ENCODE measurements at places on chromosomes 6 and 20. TPM values are rescaled to one million over a fixed set of nuclear protein-coding genes. Genes with fewer than 3 reads are reported as not detected.

DNA sequence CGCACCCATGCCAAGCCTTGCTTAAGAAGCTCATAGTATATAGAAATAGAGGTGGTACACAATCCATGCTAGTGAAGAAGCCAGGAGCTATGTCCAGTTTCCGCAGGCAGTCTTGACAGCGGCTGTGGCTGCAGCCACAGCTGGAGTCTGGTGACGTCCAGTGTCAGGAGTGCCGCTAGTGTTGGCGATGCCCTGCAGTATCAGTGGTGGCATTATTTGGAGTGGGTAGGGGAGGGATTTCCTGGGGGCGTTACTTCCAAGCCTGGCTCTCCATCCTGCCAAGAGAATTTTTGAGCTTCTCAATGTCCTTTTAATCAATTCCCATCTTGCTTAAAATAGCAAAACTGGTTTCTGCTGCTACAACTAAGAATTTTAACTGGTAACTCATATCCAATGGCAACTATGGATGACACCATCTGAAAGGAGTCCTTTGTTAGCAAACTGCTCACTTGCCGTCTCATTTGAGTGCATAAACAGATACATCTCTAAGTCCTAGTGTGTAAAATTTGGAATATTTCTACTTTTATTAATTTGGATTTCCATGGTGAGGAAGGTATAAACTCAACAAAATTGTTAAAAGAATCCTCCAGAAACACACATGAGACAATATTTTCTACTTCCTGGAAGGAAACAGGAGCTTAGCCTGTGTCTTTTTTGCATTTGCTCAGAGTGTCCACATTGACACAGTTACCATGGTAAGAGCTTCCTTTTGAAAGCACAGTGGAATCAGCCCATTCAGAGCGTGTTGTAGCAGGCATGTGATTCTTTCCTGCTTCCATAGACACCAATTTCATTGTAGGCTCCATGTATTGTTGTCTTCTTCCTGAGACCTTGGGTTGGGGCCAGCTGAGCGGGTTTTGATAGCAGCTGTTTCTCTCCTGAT is 44.6 kb upstream of the PXDC1 start:
- no peaks in the 10 kb centered on the region for H3K4me1 ChIP-seq
- DNase-seq: no peak

- DNase-seq: no peak
- no peak overlapping the region for H3K27ac ChIP-seq
- H3K4me1 ChIP-seq: no peaks in the 10 kb centered on the region
- no peak overlapping the region for H3K4me3 ChIP-seq
- no peaks in the 10 kb centered on the region for H3K27me3 ChIP-seq
These were observed 88.9 kb upstream of the SNAP25 start for GRCh38 chr20:10129749-10130148.

- DNase-seq: no peak
These were observed 7.9 kb upstream of the EEF1E1 start for GRCh38 chr6:8110117-8110721.

- H3K27ac ChIP-seq: no peak overlapping the region
- H3K4me1 ChIP-seq: no peaks in the 10 kb centered on the region
- no peak for DNase-seq
- no peak overlapping the region for H3K4me3 ChIP-seq
These were observed 391.9 kb downstream of the FRK start for GRCh38 chr6:115668781-115669180.

DNA sequence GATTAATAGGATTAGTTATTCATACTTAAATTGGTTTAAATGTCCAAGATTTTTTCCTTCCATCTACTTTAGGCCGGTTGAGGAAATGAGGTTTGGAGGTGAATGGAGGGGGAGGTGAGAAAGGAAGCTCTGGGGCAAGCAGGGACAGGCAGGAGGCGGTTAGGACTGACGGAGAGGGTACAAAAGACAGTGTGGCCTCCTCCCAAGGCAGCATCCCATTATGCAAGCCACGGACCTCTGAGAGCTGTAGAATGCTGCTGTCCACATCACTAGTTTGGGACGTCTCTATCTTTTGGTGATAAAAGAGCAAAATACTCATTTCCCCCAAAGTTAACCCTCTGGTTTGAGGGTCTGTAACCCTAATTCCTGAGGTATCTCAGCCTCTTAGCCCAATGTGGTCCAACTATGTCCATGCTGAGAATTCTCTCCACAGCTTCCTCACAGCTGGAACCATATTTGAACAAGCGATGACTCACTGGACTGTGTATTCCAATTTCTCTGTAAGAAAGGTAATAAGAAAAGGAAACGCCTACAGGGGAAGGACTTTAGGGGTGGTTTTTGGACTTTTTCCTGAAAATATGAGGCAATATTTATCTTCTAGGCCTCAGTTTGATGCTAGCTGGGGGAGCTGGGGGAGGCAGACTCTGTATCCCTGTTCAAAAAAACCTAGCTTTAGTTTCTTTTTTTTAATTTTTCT is 172.2 kb downstream of the TFAP2B start:
- H3K27me3 ChIP-seq: no peaks in the 10 kb centered on the region
- H3K36me3 ChIP-seq: no peaks in the 10 kb centered on the region
- DNase-seq: no peak
- H3K4me1 ChIP-seq: no peaks in the 10 kb centered on the region
- no peak overlapping the region for H3K27ac ChIP-seq
- H3K4me3 ChIP-seq: no peak overlapping the region

DNA sequence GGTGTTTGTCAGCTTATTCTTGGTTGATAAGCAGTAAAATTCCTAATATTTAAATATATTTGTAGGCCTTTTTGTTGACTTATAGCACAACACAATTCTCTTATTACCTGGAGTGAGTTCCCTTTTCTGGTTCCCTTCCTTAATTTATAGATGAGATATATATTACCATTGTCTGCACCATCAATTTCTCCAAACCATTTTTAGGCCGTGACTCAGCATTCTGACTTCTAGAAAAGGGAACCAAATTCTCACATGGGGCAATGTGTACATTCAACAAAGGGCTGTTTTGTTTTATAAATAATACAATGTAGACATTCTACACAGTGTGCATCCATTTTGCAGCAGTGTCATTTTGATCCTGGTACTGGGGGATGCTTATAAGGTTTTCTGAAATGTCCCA is 52.8 kb downstream of the NCOA7 start:
- no peaks in the 10 kb centered on the region for H3K27me3 ChIP-seq
- no peaks in the 10 kb centered on the region for H3K4me1 ChIP-seq
- H3K4me3 ChIP-seq: no peak overlapping the region
- no peak overlapping the region for H3K27ac ChIP-seq

DNA sequence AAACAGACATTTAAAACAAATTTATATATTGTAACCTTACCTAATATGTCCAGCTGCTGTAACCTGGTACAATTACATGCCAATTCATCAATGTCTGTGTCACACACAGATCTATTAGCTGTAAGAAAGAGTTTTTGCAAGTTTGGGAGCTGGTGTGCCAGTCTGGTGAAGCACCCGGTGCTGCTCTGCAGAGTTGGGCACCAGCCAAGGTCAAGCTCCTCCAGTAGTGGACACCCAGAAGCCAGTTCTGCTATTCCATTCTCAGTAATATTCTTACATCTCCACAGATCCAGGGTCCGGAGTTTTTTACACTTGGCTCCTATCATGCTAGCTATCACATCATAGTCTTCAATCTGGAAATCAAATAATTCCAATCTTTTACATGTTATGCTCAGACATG is 41.0 kb downstream of the POU3F2 start:
- H3K27ac ChIP-seq: no peak overlapping the region
- no peak overlapping the region for H3K4me3 ChIP-seq
- peaks cover 12% of the 10 kb centered on the region for H3K36me3 ChIP-seq
- no peak for DNase-seq
- H3K4me1 ChIP-seq: peaks cover 2% of the 10 kb centered on the region
- no peaks in the 10 kb centered on the region for H3K27me3 ChIP-seq

GRCh38 chr20:36061754-36062153 is 92.8 kb upstream of the EPB41L1 start:
- no peaks in the 10 kb centered on the region for H3K36me3 ChIP-seq
- DNase-seq: no peak
- H3K27me3 ChIP-seq: peaks cover 27% of the 10 kb centered on the region

GRCh38 chr6:21176197-21176596 is 417.4 kb upstream of the SOX4 start:
- H3K36me3 ChIP-seq: peaks cover 6% of the 10 kb centered on the region
- DNase-seq: no peak
- no peak overlapping the region for H3K27ac ChIP-seq
- H3K4me1 ChIP-seq: no peaks in the 10 kb centered on the region
- no peak overlapping the region for H3K4me3 ChIP-seq
- H3K27me3 ChIP-seq: no peaks in the 10 kb centered on the region

DNA sequence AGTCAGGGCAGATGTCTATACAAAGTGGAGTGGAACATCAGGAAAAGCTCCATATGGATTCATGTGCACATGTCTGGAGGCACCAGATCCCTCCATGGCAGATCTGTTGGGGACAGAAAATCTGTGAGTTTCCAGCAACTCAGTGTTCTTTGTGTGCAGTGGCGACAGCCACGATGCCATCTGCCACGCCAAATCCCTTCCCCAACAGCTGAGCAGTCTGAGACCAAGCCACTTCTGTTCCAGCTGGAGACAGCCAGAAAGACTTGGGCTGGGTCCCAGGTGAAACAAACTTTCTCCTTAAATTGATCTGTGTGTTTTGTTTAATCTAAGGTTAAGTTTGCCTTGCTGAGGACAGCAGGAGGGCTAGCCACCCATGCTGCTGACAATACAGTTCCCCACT is 22.9 kb downstream of the FKBP1A start:
- no peak overlapping the region for H3K4me3 ChIP-seq
- peak; percentile 57 for DNase-seq
- no peaks in the 10 kb centered on the region for H3K27me3 ChIP-seq
- no peak overlapping the region for H3K27ac ChIP-seq
- H3K36me3 ChIP-seq: peaks cover 73% of the 10 kb centered on the region

DNA sequence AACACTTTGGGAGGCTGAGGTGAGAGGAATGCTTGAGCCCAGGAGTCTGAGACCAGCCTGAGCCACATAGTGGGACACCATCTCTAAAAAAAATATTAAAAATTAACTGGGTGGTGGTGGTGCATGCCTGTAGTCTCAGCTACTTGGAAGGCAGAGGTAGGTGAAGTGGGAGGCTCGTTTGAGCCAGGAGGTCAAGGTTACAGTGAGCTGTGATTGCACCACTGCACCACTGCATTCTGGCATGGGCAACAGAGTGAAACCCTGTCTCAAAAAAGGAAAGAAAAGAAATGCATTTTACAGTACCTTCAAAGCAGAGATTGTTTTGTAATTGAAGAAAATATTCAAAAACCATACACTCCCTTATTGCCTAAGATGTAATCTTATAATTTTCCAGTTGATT is 6.5 kb downstream of the OCSTAMP start:
- peaks cover 9% of the 10 kb centered on the region for H3K27me3 ChIP-seq
- no peak for DNase-seq
- no peaks in the 10 kb centered on the region for H3K36me3 ChIP-seq
- no peak overlapping the region for H3K4me3 ChIP-seq

DNA sequence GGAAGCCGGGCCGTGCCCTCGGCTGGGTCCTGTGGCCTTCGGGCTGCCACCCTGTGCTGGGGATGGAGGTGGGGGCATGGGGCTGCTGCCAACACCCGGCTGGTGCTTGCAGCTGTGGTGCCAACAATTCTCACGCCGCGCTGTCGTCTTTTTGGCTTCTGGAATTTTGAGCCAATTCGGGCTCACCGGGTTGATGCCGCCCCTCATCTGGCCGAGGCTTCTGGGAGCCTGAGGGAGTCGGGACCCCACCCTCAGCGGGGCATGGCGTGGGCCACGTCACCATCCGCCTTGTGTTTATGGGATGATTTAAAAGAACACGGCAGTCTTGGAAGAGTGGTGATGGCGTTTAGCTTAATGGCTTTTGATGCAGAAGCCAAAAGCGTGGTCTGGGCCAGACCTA is 8.7 kb upstream of the NPBWR2 start:
- no peaks in the 10 kb centered on the region for H3K36me3 ChIP-seq
- no peaks in the 10 kb centered on the region for H3K27me3 ChIP-seq
- peaks cover 9% of the 10 kb centered on the region for H3K4me1 ChIP-seq
- peak; percentile 51 for DNase-seq
- H3K27ac ChIP-seq: no peak overlapping the region

DNA sequence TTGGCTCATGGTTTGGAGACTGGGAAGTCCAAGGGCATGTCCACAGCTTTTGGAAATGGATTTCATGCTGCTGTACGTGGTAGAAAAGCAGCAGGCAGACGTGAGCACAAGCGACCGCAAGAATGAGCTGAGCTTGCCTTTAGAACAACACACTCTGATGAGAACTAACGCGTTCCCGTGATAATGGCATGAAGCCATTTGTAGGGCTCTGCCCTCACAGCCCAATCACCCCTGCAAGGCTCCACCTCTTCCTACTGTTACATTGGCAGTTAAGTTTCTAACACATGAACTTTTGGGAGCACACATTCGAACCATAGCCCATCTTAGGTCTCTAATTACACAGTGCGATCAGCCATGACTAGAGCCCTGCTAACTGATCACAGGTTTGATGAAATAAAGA is 107.5 kb upstream of the TMEM170B start:
- H3K27ac ChIP-seq: no peak overlapping the region
- no peaks in the 10 kb centered on the region for H3K27me3 ChIP-seq
- H3K4me1 ChIP-seq: peaks cover 39% of the 10 kb centered on the region
- peak; percentile 44 for DNase-seq
- no peaks in the 10 kb centered on the region for H3K36me3 ChIP-seq

GRCh38 chr6:37105148-37106050 is 64.6 kb upstream of the PIM1 start:
- H3K36me3 ChIP-seq: no peaks in the 10 kb centered on the region
- no peaks in the 10 kb centered on the region for H3K27me3 ChIP-seq
- no peak for DNase-seq
- no peak overlapping the region for H3K27ac ChIP-seq
- peaks cover 40% of the 10 kb centered on the region for H3K4me1 ChIP-seq

DNA sequence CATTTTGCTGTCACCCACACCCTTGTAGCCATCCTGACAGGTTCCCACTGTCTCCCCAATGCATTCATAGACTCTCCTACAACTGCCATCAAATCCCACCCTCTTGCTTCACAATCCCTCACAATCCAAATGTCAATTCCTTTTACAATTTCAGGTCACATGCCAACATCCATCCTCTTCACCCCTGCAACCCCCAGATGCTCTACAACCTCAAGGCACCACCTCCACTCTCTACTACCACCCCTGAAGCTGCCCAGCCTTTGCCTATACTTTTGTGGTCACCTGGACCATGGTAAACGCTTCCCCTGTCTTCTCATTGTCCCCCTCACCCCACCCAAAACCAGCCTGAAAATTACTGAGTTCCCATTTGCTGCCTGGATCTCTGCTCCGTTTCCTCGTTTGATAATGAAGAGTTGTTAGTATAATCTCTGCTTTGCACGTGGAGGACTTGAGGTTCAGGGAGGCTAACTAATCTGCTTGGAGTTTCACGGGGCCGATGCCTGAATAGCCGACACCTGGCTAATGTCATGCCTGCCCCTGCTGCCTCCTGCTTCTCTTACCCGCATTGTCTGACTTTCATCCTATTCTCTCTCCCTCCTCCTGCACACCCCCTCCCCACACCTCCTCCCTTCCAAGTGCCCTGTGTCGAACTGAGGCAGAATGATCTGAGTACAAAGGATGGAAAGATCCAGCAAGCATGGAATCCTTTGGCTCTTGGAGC is 82.4 kb upstream of the TOX2 start:
- no peak overlapping the region for H3K4me3 ChIP-seq
- H3K27ac ChIP-seq: no peak overlapping the region
- no peaks in the 10 kb centered on the region for H3K27me3 ChIP-seq
- H3K36me3 ChIP-seq: no peaks in the 10 kb centered on the region
- no peaks in the 10 kb centered on the region for H3K4me1 ChIP-seq

Gene USP49
- total RNA-seq: 6.3 TPM

Gene GJA1
- total RNA-seq: not detected

Gene HLA-DRA
- 14.0 TPM for total RNA-seq

Gene HS3ST5
- total RNA-seq: not detected

Gene CDS2
- 34.7 TPM for total RNA-seq

Gene MATN4
- total RNA-seq: 1.5 TPM

Data from activated CD4-positive, alpha-beta T cell treated with anti-CD3 and anti-CD28 coated beads, Interleukin-2, amount 10 ng/mL, durations not matched to agents 24 days and 14 days (primary cell).